Activated effector memory CD4-positive, alpha-beta T cell treated with Interleukin-2 at 50 U/mL for 16 hours (primary cell): ENCODE measurements at places on chromosomes 3 and 15.

DNA sequence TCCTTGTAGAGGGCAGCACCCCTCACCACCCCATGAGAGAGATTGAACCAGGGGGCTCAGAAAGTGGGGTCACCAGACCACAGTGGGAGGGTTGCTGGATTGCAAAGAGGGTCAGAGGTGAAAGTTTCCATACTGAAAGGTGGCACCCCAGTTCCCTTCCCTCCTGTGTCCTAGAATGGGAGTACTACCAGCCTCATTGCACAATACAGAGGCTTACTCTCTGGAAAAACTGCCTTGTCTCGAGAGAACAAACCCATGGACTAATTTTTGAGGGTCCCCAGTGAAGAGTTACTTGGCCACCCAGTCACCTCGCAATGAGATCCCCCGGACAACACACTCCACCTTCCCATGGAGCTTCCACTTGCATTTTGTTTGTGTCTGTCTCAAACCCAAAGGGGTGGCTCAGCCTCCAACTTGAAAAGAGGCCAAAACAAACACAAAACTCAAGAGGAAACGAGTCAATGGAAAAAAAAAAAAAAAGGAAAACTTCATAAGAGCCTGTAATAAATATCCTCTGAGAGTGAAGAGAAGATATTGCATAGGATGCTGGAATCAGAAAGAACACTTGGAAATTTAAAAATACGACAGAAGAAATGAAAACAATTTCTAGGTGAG, 18.6 kb downstream of the MESP2 start:
- no peak for DNase-seq

DNA sequence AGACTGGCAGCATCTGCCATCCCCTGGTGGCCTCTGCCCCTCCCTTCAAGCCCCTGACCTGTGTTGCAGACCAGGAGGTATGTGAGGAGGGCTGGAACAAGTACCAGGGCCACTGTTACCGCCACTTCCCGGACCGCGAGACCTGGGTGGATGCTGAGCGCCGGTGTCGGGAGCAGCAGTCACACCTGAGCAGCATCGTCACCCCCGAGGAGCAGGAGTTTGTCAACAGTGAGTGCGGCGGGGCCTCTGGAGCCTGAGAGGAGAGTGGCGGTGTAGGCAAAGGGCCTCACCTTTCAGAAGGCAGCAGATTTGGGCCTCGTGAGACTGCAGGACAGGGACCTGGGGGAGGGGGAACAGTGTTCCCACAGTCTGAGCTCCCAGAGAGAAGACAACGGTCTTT, 24.0 kb downstream of the HAPLN3 start:
- no peak for DNase-seq

- DNase-seq, result no peak
These were observed 2.3 kb upstream of the SYNM start for GRCh38 chr15:99102332-99103235.

DNA sequence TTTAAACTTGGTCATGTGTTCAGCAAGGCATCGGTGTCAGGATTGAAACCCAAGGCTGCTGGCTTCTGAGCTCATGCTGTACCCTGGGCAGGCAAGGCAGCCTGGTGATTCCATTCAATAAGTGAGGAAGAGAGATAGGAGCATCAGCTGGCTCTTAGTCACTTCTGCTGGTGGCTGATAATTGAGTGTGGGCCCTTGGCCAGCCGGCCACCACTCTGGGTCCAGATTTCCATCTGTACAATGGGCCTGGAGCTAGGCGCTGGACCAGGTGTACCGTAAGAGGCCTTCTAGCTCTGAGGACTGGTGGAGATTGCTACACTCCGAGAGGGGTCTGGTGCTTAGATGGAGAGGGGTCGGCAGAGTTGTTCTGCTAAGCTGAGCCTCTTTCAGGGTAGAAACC, 4.3 kb downstream of the CD276 start:
- DNase-seq, result no peak

GRCh38 chr3:197181741-197182140, 116.7 kb downstream of the DLG1 start:
- no peak for DNase-seq

GRCh38 chr3:9762871-9763270, 6.9 kb downstream of the CAMK1 start:
- no peak for DNase-seq

DNA sequence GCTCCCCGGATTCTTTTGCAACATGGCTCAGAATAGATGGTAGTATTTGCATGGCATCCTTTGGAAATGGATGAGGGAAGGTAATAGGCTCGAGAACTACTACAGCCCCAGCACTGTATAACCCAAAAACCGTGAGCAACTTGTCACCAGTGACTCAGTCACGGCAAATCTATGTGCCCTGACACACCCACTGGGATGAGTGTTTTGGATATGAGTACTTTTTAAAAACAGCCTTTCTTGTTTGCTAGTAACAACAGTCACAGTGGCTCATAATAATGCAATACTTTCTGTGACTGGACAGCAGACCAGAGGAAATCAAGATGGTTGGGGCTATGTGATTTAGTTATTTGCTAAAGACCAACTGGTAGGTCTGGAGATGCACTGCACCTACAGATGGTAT, 299.6 kb downstream of the ULK4 start:
- no peak for DNase-seq

GRCh38 chr3:59788133-59788532, 738.3 kb upstream of the CFAP20DC start:
- no peak for DNase-seq

DNA sequence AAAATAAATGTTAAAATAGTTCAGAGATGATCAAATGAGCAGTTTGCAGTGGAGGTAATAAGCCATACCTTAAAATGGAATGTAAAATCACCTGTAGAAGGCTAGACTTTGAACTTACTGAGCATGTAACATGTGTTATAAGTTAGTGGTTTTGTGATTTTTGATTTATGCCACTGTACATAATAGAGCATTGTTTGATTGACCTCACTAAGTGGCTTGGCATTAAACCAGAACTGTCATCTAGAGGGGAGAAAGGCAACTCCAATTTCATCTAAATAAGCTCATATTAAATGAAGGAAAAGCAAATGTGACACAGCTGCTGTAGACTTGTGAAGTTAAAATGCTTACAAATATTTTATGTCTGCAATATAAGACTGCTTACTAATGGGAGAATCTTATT, 387.9 kb downstream of the ZIC1 start:
- no peak for DNase-seq

DNA sequence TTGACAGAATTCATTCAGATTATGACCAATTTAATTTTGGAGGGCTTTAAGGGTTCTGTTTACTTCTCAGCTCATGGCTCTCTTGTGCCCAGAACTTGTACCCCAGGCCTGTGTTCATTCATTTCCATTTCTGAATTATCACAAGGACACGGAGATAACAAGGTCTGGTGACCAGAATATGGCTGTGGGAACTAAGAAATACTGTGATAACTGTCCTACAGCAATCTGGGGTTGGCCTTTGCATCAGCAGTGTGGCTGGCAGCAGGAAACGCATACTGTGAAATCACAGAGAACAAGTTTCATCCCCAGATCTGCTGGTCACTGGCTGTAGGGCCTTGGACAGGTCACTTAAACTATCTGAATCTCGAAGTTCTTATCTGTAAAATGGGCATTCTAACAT, 41.8 kb upstream of the TPM1 start:
- no peak for DNase-seq

DNA sequence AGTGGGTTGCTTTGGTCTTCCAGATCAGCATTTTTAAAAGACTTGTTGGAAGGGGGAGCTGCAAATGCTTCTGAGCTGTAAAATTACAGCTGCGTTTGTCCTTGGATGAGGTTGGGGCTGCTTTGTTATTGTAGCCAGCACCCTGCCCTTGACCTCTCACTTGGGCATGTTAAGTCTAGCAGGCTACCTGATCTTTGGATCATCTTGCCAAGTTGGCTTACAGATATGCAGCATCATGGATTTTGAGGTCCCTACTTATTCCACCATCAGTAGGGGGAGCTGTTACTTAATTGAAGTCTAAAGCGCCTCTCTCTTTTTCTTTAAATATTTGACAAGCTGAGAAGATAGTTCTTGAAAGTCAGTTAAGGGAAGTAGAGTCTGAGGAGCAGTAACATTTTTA, 793.0 kb downstream of the MCTP2 start:
- no peak for DNase-seq

DNA sequence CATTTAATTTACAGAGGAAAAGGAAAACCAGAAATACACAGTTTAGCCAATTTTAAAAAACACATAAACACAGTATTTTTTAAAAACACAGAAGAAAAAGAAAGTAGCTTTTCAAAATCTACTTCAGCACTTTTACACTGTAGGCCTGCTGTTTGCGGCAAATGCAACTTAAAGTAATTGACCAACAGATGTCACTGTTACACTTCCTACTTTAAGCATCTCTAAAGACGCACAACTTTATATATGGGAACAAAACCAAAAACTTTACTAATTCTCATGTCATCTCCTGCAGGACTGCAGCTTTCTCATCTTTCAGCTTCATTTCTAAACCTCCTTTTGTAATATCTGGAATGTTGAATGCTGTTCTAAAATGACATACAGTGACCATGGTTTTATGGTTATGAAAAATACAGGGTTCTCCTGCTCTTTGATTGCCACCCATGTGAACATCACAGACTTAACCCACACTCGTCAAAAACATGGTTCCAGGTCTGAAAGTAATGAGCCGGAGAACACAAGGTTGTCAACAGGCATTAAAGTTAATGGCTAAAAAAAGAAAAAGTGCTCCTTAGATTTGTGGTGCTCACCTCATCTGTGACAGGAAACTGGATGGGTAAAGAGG, 107.9 kb downstream of the FMN1 start:
- DNase-seq, result no peak

- DNase-seq, result peak; percentile 52
These were observed 119.8 kb downstream of the ADCY5 start for GRCh38 chr3:123328851-123329635.

- no peak for DNase-seq
These were observed 32.8 kb downstream of the CDIN1 start for GRCh38 chr15:36612063-36612788.

- no peak for DNase-seq
These were observed 327.3 kb upstream of the TLE3 start for GRCh38 chr15:70424937-70425411.

GRCh38 chr3:81958972-81959640, 197.7 kb upstream of the GBE1 start:
- DNase-seq, result no peak

GRCh38 chr3:194982472-194982871, 288.5 kb downstream of the XXYLT1 start:
- no peak for DNase-seq

GRCh38 chr3:31621314-31621713, 88.6 kb downstream of the STT3B start:
- DNase-seq, result no peak

DNA sequence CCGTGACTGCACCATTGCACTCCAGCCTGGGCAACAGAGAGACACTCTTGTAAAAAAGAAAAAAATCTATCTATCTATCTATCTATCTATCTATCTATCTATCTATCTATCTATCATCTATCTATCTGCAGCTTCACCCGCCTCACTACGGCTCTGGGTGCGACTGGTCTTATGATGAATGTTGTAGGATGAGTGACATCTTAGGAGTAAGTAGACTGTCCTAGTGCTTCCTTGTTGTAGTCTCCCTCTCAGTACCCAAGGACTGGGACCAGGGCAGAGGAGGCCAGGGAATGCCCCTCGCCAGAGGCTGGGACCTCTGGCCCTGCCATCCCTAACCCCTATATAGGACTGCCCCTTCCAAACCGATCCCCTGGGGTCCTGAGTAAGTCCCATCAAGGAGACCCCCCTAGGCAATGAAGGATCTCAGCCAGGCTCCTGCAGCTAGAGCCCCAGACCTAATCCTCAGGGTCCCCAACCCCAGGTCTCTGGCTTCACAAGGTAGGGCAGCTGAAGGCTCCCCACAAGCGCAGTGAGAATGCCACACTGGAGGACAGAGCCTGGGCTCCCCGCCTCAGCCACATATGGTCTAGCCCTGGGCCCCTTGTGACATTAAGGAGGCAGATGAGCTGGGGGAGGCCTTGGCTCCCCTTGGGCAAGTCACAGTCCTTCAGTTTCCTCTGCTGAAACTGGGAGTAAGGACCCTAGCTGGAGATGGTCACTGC, 879 bp upstream of the SEC13 start:
- no peak for DNase-seq

DNA sequence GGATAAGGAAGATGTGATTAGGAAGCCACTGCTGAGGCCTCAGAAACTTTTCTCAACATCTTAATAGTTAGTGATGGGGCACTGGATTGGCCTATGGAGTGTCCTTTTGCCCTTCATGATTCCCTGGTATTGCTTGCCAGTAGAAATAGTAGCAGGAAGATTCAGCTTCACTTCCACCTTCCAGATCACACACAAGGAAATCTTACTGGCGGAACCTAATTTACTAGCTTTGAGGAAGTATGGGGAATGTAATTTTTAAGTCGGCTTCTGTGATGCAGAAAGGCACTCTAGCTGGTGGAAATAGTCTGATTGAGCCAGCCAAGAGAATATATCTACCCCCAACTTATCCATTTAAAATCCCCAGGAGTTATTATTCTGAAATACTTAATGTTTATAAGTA, 46.5 kb downstream of the LPP start:
- no peak for DNase-seq

GRCh38 chr3:179801263-179801662, 148.4 kb downstream of the USP13 start:
- DNase-seq, result no peak

DNA sequence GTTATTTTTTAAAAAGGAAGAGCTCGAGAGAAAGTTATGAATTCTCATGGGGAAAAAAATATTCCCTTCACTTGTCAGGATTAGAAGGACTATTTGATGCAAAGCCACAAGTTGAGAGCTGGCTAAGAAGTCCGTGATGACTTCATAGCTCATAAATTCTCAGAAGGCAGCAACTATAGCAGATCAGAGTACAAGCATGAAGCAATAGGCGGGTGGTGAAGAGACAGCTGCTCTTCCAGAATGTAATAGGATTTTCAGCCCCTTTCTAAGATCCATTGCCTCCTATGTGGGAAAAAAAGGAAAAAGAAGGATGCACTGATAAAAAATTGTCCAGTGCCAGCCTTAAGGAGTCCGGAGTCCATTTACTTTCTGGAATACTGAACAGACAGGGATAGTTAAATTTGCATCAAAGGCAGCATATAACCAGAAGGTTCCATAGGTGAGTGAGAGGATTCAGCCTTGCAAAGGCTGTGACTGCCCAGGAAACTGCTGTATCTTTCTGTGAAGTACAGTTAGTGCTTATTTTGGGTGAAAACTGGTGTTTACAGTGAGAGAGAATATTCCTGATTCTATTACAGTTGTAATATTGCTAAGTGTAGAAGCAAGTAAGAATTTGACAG, 929.5 kb upstream of the ALCAM start:
- DNase-seq, result no peak
